Aorta (tissue), 5 donors: ENCODE measurements at places on chromosomes 12 and 14. TPM values are rescaled to one million over a fixed set of nuclear protein-coding genes. Genes with fewer than 3 reads are reported as not detected.

Gene CCDC197
- not detected for total RNA-seq

Gene SBNO1
- total RNA-seq: 25.6 TPM

- no peak for DNase-seq
- no peak overlapping the region for H3K27ac ChIP-seq
- no peak overlapping the region for H3K4me3 ChIP-seq
These were observed 303.1 kb upstream of the PRKD1 start for GRCh38 chr14:30230719-30231118.

DNA sequence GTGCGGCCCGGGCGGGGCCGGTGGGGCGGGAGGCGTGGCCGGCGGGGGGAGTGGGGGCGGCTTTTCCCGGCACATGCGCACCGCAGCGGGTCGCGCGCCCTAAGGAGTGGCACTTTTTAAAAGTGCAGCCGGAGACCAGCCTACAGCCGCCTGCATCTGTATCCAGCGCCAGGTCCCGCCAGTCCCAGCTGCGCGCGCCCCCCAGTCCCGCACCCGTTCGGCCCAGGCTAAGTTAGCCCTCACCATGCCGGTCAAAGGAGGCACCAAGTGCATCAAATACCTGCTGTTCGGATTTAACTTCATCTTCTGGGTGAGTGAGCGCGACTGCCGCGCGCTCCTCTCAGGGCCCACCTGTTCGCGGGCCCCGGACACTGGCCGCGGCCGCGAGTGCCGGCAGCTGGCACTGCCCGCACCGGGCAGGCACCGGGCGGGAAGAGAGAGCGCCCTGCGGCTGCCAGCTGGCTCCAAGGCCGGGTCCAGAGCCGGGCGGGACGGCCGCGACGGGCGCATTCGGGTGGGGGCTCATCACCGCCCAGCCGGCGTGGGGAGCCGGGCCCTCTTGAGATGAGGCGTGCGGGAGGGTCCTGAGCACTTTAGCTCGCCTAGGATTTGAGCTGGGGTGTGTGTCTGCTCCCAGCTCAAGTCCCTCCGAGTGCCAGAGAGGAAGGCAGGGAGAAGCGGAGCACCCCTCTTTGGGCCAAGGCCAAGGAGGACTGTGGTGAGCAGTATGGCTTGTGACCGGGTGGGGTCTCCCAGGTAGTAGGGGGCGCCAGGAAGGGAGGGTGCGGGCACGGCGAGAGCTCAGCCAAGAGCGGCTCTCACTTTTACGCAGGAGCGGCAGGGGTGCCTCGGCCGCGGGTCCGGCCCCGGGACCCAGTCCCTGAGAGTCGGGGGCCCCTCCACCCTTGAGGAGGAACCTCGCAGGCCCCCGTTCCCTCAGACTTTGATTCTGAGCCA is at the start of gene CD9:
CD9 (plus strand) TSS at position 145 of the 957 bp plus-strand sequence; CDS start at position 245, 100 bp downstream.
- peak; percentile 87 for DNase-seq
- H3K27me3 ChIP-seq: no peaks in the 10 kb centered on the region
- H3K27ac ChIP-seq: peak within 1 kb of the TSS; percentile 91
- no peaks in the 10 kb centered on the region for H3K36me3 ChIP-seq

GRCh38 chr12:112190231-112191025 is 65.1 kb downstream of the TRAFD1 start:
- no peak overlapping the region for H3K4me3 ChIP-seq
- H3K27ac ChIP-seq: no peak overlapping the region
- DNase-seq: no peak
- H3K36me3 ChIP-seq: no peaks in the 10 kb centered on the region
- H3K27me3 ChIP-seq: no peaks in the 10 kb centered on the region

DNA sequence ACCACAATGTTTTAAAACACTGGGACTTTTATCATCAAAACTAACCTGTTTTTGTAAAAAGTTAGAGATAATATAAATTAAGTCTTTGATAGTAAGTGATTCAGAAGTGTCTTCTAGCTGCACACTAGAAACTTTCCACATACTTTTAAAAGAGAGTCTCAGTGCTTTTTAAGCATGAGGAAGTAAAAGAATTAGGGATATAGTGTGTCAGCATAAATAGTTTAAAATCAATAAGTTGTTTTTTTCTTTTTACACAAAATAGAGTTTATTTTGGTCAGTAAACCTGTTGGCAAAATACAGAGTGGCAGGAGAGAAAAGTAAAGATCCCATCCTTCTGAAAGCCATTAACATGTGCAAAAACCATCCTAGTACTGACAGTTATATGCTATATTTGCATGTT is 1.7 kb downstream of the DNM1L start:
- H3K27ac ChIP-seq: no peak overlapping the region
- no peaks in the 10 kb centered on the region for H3K27me3 ChIP-seq
- DNase-seq: no peak

DNA sequence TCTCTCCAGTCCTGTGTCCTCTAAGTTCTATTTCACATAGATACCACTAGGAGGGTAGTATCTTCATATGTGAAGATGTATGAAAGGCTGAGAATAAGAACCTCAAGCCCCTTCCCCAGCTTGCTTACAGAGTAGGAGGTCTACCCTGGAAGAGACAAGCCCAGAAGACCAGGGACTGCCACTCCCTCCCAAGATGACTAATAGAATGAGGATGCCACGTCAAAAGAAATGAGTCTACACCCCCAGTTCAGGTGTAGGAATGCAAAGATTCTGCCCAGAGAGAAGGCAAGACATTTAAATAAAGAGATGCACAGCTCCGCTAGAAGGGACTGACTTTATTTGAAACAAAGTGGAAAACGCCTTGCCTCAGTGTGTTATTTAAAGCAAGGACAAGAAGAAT is 1006.0 kb upstream of the USP15 start:
- no peaks in the 10 kb centered on the region for H3K27me3 ChIP-seq
- no peak overlapping the region for H3K27ac ChIP-seq
- no peak for DNase-seq

- peak; percentile 64 for DNase-seq
- no peaks in the 10 kb centered on the region for H3K36me3 ChIP-seq
- no peak overlapping the region for H3K27ac ChIP-seq
- H3K4me1 ChIP-seq: no peaks in the 10 kb centered on the region
- no peak overlapping the region for H3K4me3 ChIP-seq
These were observed 9.4 kb downstream of the DEGS2 start for GRCh38 chr14:100149851-100150611.

GRCh38 chr14:102500158-102500662 is 9.4 kb downstream of the ANKRD9 start:
- H3K27ac ChIP-seq: no peak overlapping the region
- H3K4me1 ChIP-seq: no peaks in the 10 kb centered on the region
- peak; percentile 87 for DNase-seq
- H3K4me3 ChIP-seq: no peak overlapping the region
- no peaks in the 10 kb centered on the region for H3K27me3 ChIP-seq

DNA sequence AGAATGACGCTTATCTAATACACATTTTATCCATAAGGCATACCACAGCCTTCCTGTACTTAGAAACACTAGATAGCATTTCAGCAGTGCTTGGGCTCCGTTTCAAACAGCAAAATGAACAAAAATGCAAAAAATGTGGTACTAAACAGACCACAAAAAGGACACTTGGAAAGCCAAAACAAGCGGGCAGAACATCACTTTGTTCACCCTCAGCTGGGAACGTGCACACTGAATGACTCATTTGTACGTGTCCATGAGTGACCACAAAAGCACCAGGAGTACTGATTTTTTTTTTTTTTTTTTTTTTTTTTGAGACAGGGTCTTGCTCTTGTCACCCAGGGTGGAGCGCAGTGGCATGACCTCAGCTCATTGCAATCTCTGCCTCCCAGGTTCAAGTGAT is 8.9 kb upstream of the FOXN3 start:
- no peaks in the 10 kb centered on the region for H3K4me1 ChIP-seq
- peak overlapping the region; percentile 60 for H3K27ac ChIP-seq
- no peaks in the 10 kb centered on the region for H3K27me3 ChIP-seq
- no peak overlapping the region for H3K4me3 ChIP-seq
- H3K36me3 ChIP-seq: no peaks in the 10 kb centered on the region
